ENCODE measurements at places on chromosomes 7 and 10.

DNA sequence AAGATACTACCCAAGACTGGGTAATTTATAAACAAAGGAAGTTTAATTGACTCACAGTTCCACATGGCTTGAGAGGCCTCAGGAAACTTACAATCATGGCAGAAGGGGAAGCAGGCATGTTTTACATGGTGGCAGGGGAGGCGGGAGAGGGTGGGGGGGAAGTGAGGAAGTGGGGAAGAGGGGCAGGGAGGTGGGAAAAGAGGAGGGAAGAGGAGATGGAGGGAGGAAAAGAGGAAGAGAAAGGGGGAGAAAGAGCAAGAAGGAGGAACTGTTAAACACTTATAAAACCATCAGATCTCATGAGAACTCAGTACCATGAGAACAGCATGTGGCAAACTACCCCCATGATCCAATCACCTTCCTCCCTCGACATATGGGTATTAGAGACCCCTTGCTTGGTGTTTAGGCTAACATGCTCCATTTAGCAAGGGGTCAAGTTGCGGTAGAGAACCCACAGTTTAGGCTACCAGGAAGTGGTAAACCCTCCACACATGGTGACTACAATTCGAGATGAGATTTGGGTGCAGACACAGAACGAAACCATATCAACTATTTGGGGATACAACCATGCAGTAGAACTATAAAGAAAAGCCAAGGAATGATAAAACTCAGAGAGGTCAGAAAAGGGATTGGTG is 3.5 kb upstream of the LMBR1 start:
- DNase-seq = no peak

DNA sequence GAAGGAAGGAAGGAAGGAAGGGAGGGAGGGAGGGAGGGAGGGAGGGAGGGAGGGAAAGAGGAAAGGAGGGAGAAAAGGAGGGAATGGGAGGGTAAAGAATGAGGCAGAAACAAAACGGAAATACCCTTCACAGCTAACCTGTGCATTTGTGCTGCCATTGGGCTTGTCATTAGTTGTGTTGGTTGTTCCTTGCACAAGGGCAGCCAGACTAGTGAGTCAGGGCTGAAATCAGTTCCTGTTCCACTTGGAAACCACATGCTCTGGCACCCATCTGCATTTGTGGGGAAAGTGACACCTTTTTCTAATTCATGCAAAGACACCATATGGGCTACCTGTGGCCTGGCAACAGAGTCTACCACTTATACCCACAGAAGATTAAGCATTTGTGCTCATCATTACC is 1004.0 kb upstream of the C7orf33 start:
- no peak for DNase-seq

DNA sequence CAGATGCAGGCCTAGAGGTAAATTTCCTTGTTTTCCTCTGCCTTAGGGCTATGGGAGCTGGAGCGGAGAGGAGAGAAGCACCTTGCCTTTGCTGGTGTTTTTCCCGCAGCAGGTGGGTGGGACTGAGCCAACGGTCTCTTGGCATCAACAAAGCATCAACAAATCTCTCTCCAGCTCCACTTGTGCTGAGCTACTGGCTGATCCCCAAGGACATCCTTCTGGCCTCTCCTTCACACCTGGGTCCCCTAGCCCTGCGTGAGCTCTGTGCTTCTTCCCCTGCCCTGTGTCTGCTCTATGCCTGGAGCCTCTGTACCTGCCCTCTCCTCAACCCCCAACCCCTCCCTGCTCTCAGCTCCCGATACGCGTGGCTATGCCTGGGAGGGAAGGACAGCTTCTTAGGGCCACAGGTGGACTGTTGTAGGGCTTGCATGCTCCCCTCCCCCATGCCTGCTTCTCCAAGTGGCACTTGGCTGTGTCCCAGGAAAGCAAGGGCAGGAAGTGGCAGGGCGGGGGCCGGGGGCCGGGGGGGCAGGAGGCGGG is 3.2 kb upstream of the CLDN4 start:
- peak; percentile 99 for DNase-seq

DNA sequence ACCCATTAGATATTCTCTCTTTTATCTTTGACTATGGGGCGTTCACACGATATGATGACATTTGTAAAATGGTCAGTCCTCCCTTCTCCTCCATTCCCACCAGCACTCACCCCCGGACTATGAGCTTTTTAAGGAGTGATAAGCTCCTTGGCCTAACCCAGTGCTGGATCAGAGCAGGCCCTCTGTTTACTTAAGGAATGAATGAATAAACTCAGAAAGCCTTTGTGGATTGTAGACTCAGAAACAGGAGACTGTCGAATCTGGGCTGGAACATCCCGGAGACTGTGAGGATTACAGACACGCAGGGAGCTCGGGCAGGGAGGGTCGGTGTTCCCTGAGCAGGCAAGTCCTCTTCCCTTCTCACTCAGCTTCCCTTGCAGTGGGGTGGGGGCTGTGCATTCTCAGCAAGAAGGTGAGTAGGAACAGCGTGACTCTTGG is 6.8 kb upstream of the ZCCHC24 start:
- no peak for DNase-seq

GRCh38 chr10:66209025-66209424 is 716.8 kb upstream of the LRRTM3 start:
- DNase-seq = no peak

DNA sequence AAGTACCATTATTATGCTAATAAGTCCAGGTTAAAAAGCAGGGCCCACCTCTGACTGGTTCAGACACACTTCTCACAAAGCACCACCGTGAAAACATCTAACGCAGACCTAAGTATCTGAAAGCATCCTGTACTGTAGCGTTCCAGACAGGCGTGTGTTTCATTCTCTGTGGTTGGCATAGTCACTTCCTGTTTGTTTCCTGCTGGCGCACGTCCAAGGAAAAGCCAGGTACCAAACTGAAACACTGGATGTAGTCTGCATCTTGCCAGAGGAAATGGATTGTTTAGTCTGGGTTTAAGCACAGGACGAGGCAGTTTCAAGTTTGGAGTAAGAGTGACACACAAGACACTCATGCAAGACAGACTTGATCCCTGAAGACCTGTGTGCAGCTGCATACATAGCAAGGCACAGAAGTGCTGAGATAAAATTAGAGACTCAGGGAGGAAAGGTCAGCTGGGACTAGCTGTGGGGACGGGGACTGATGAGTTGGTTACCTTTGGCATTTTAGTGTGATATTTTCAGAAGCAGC is 23.3 kb downstream of the BPGM start:
- peak; percentile 52 for DNase-seq

DNA sequence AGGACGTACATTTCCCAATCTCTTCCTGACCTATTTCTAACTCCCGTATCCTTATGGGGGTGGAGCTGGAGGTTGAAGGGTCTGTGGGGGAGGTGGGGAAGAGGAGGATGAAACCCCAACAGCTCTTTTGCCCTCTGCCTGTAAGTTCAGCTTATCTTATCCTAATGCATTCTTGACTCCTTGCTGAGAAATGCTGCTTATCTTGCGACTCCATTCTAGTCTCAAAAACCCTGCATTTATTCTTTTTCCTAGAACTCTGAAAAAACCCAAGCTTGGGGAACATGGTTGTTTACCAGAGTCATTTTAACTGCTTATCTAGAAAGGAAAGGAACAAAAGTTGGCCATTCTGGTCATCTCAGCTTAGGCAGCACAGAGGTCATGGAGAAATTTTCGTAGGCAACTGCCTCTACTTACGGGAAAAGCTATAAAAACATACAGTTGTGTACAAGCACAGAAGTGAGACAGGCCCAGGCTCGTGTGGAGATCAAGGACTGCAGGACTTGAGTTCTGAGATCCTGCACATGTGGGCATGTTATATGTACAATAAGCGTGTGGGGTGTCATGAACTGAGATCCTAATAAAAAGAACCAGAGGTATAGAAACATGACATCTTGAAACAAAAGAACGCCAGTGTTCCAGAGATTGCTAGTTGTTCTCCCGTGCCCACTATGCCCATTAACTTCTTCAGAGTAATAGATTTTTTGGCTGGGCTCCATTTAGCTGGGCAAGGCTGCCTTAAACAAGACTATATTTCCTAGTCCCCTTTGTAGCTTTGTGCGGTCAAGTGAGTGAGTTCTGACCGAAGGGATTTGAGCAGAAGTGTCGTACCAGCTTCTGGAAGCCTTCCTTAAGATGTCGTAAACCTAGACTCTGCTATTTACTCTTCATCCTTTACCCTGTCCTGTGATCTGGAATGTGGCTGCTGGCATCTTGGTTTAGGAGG is 9.6 kb downstream of the INMT start:
- DNase-seq = no peak

- DNase-seq = no peak
Observed at GRCh38 chr10:119198438-119198837, 8.9 kb upstream of the GRK5 start.

DNA sequence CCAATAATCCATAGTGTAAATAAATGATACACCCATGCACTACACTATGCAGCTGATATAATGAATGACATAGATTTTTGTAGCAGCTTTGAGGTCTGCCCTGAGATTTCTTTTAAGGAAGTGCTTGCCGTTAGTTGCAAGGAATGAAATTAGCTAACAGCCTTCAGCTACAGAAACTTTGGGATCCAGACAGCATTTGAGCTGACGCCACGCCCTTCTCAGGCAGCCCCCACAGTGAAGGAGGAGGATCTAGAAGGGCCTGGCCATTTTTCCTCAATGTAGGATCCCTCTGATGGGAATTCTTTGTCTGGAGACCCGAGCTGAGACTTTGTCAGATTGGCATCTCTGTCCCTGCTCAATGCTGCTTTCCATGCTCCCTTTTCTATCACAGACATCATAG is 6.1 kb upstream of the PDK4 start:
- no peak for DNase-seq

- no peak for DNase-seq
Observed at GRCh38 chr10:88682491-88682890, 18.2 kb downstream of the LIPF start.

Data from NCI-H2029 (cell line).